ENCODE measurements at places on chromosomes 6 and 20. TPM values are rescaled to one million over a fixed set of nuclear protein-coding genes. Genes with fewer than 3 reads are reported as not detected.

GRCh38 chr6:135224037-135224647 lies 43.0 kb downstream of the MYB start:
- H3K4me3 ChIP-seq, result peak overlapping the region; percentile 30
- DNase-seq, result no peak
- H3K36me3 ChIP-seq, result no peaks in the 10 kb centered on the region

CCM2L gene
- not detected for total RNA-seq

DNA sequence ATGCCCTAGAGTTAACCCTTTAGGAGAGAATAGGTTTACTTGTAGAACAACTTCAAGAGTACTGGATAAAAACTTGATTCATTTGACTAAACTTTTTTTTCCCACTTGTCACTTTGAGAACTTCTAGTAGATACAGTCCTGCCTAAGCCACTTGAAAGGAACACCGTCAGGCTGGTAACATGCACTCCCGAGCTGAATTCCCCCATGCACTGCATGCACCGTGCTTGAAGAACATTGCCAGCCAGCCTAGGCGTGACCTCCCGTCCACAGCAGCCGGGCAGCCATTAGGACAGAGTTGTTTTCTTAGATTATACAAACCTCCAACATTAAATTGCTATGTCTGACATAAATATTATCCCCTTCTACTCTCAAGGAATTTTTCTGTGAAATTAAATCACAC lies 52.6 kb downstream of the SMLR1 start:
- H3K27ac ChIP-seq, result no peak overlapping the region
- H3K27me3 ChIP-seq, result no peaks in the 10 kb centered on the region
- no peaks in the 10 kb centered on the region for H3K36me3 ChIP-seq
- no peak overlapping the region for H3K4me3 ChIP-seq

JPH2 gene
- total RNA-seq, result not detected

PSORS1C1 gene
- not detected for total RNA-seq

- H3K27me3 ChIP-seq, result no peaks in the 10 kb centered on the region
- H3K36me3 ChIP-seq, result no peaks in the 10 kb centered on the region
These were observed 26.3 kb upstream of the FAM50B start for GRCh38 chr6:3822747-3823445.

PRDM1 gene
- 33.4 TPM for total RNA-seq

GRCh38 chr6:156189195-156189594 lies 588.0 kb upstream of the ARID1B start:
- H3K27me3 ChIP-seq, result no peaks in the 10 kb centered on the region
- no peak for DNase-seq
- no peaks in the 10 kb centered on the region for H3K36me3 ChIP-seq
- H3K4me1 ChIP-seq, result no peaks in the 10 kb centered on the region
- no peak overlapping the region for H3K27ac ChIP-seq

DNA sequence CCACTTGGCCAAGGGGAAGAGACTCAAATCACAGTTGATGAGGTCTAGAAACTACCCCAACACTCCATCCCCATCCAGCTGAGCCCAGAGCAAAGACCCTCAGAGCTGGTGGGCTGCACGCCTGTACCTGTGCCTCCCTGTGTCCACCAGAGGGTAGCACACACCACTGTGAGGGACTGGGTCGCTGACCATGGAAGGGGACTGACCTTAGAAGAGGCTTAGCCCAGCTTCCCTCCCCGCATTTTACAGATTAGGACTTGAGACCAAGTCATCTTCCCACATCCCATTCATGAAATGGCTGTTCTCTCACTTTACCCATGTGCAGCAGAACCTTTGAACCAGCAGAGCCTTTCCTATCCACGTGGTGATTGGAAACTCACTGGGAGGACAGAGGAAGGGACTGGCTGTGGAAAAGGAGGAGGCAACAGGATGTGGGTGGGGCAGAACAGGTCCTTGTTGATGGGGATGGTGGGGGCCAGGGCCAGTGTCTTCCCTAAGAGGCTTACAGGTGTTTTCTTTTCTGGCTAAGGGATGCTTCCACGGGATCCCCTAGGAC lies 44.3 kb downstream of the CPXM1 start:
- no peak overlapping the region for H3K4me3 ChIP-seq
- H3K27ac ChIP-seq, result no peak overlapping the region
- no peak for DNase-seq
- peaks cover 20% of the 10 kb centered on the region for H3K4me1 ChIP-seq
- peaks cover 5% of the 10 kb centered on the region for H3K27me3 ChIP-seq

ADGB gene
- not detected for total RNA-seq

DNA sequence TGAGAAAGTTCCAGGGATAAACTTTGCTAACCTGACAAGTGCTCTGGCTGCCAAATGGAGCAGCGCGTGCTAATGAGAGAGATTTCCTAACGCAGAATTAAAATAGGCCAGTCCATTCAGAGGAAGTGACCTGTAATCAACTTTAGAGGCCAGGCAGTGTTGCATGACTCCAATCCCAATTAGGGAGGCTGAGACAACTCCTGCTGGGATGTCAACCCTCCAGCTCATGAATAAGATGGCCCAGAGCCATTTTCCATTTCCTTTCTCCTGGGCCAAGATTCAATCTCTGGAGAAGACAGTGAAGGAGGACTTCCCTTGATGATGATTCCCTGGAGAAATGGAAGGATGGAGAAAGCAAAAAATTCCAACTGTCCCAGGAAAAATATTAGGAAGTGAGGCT lies 241.5 kb upstream of the RNF24 start:
- H3K27me3 ChIP-seq, result no peaks in the 10 kb centered on the region
- H3K27ac ChIP-seq, result no peak overlapping the region
- no peaks in the 10 kb centered on the region for H3K36me3 ChIP-seq
- no peaks in the 10 kb centered on the region for H3K4me1 ChIP-seq
- no peak overlapping the region for H3K4me3 ChIP-seq

- H3K27me3 ChIP-seq, result no peaks in the 10 kb centered on the region
- no peaks in the 10 kb centered on the region for H3K4me1 ChIP-seq
- peaks cover 63% of the 10 kb centered on the region for H3K36me3 ChIP-seq
- H3K27ac ChIP-seq, result no peak overlapping the region
These were observed 11.0 kb downstream of the ECI2 start for GRCh38 chr6:4124351-4124750.

GRCh38 chr20:32509639-32510066 lies 75.5 kb downstream of the NOL4L start:
- DNase-seq, result peak; percentile 82
- peak overlapping the region; percentile 60 for H3K27ac ChIP-seq
- H3K27me3 ChIP-seq, result no peaks in the 10 kb centered on the region
- peaks cover 71% of the 10 kb centered on the region for H3K4me1 ChIP-seq
- no peaks in the 10 kb centered on the region for H3K36me3 ChIP-seq

NKAPL gene
- not detected for total RNA-seq

CST5 gene
- total RNA-seq, result not detected

GRCh38 chr6:75855052-75855451 lies 106.0 kb downstream of the MYO6 start:
- H3K4me1 ChIP-seq, result no peaks in the 10 kb centered on the region
- no peak for DNase-seq
- no peaks in the 10 kb centered on the region for H3K36me3 ChIP-seq
- H3K27me3 ChIP-seq, result no peaks in the 10 kb centered on the region
- H3K4me3 ChIP-seq, result no peak overlapping the region

DNA sequence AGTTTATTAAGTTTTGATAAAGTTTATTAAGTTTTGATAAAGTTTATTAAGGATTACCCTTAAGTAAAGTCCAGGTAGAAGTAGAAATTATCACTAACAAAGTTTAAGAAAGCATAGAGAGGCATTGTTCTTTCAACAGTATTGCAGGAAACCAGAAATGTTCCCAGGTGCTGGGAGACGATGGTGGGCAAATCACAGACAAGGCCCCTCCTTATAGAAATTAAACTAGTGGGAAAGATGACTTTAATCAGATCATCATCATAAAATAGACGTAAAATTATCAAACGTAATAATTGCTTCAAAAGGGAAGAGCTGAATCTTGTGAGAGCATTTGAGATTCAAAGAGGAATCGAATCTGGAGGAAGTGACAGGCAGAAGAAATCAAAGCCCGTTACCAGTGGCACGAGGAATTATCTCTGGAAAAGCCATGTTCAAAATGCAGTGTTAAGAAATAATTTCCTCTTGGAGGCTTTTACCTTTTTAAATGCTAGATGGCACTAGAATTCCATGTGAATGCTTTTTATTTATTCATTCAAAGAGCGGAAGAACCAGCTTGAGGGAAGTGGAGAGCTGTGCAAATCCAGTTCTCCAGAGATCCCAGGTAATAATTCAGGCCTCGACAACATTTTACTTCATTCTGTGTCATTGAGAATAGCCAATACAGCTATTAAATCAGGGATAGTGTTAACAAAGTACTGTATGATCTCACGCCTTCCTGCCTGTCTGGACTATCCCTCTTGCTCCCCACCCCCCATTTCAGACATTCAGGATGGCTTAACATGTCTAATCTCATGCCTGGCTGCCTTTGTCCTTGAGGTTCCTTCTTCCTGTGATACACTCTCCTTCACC lies 1.0 kb upstream of the APMAP start:
- no peaks in the 10 kb centered on the region for H3K27me3 ChIP-seq
- DNase-seq, result no peak
- H3K27ac ChIP-seq, result peak overlapping the region; percentile 96
- peak overlapping the region; percentile 55 for H3K4me3 ChIP-seq

DNA sequence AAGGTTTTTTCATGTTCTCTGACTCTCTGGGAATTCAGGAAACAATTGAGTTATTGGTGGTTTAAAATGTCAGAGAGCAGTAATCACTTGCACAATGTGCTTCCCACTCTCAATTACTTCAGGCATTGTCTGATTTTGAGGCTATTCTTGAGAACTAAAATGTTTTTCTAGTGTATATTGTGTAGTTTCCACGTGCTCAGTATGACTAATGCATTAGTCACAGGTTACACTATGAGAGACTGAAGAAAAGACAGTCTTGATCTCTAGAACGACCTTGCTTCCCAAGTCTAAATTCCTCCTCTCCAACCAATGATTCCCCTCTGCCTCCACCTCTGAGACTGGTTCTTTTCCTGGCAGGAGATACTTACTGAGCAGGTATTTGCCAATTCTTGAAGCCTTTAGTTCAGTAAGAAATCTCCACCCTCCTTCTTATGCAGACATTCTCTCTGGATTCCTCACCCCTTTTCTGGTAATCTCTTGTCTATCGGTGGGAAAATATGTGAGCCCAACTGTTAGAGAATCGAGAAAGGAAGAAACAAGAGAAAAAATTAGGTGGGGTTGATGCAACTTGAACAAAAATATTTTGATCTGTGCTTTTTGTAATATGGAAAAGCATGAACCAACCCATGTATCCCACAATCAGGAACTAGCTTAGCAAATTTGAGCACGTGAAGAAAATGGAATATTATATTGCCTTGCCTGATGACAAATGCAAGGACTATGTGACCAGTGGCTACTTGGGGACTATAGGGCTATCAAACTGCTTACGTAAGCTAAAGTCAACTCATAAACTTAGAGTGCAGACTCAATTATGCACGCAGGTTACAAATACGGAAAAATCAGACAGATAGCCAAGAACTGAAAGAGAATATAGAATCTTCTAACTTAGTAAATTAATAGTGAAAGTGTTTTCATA lies 61.1 kb upstream of the SLC22A16 start:
- H3K36me3 ChIP-seq, result no peaks in the 10 kb centered on the region
- H3K27me3 ChIP-seq, result no peaks in the 10 kb centered on the region
- H3K4me1 ChIP-seq, result peaks cover 14% of the 10 kb centered on the region
- no peak overlapping the region for H3K27ac ChIP-seq
- H3K4me3 ChIP-seq, result no peak overlapping the region

DNA sequence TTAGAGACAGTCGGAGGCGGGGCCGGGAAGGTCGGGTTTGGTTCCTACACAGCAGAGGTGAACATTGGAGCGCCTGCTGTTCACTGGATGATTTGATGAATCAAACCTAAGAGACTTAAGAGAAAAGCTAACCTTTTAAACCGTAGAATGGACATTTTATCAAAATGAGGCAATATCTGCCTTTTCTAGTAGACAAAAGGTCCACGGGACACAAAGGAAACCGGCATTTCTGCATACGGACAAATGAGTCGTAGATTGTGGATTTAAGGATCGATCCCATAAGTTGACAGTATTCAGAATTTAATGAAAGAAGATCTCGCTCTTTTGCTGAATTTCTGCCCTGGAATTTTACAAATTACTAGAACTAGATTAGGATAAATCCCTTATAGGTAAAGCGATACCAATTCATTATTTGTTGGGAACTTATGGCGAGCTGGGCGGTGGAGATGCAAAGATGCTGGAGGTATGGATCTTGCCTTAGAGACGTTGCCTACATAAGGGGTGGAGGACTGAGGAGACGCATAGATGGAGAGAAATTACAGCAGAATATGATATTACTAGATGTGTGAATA lies 400 bp downstream of the PAK1IP1 start:
- peaks cover 21% of the 10 kb centered on the region for H3K36me3 ChIP-seq
- no peak for DNase-seq
- no peaks in the 10 kb centered on the region for H3K27me3 ChIP-seq
- peak overlapping the region; percentile 92 for H3K27ac ChIP-seq
- H3K4me1 ChIP-seq, result peaks cover 34% of the 10 kb centered on the region
- peak overlapping the region; percentile 45 for H3K4me3 ChIP-seq

GRCh38 chr20:34582911-34583310 lies 24.4 kb downstream of the MAP1LC3A start:
- no peak overlapping the region for H3K27ac ChIP-seq
- peaks cover 12% of the 10 kb centered on the region for H3K36me3 ChIP-seq
- no peak overlapping the region for H3K4me3 ChIP-seq

- no peaks in the 10 kb centered on the region for H3K36me3 ChIP-seq
- H3K4me1 ChIP-seq, result no peaks in the 10 kb centered on the region
- no peaks in the 10 kb centered on the region for H3K27me3 ChIP-seq
- no peak overlapping the region for H3K4me3 ChIP-seq
These were observed 122.3 kb downstream of the RNASET2 start for GRCh38 chr6:166834049-166834448.

DNA sequence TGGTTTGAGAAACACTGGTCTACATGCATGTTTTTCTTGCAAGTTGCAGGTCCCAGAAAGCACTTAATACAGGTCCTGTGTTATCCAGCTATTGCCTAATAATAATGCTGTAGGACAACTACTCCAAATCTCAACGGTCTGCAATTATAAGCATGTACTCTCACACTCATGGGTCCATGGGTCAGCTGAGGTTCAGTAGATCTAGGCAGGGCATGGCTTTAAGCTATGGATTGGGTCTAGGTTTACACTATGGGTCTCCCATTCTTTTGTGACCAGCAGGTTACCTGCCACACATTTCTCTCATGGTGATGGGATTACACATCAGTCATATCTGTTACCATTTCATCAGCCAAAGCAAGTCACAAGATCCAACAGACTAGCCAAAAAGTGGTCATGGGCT lies 13.9 kb downstream of the ISM1 start:
- H3K27ac ChIP-seq, result no peak overlapping the region
- no peaks in the 10 kb centered on the region for H3K36me3 ChIP-seq
- H3K27me3 ChIP-seq, result no peaks in the 10 kb centered on the region
- H3K4me3 ChIP-seq, result no peak overlapping the region

GRCh38 chr6:75486850-75487518 lies 6.6 kb downstream of the FILIP1 start:
- H3K27me3 ChIP-seq, result no peaks in the 10 kb centered on the region
- no peak overlapping the region for H3K27ac ChIP-seq
- H3K4me1 ChIP-seq, result no peaks in the 10 kb centered on the region
- H3K4me3 ChIP-seq, result no peak overlapping the region
- no peaks in the 10 kb centered on the region for H3K36me3 ChIP-seq

HAO1 gene
- total RNA-seq, result not detected

COL21A1 gene
- not detected for total RNA-seq
